SK-N-SH (cell line): ENCODE measurements at places on chromosomes 1 and 21.
A peak's percentile ranks its signal among the peaks of the same experiment; 100 is the strongest.

- no peak for DNase-seq
Measured at GRCh38 chr1:226327761-226328162, 18.8 kb upstream of the LIN9 start.

DNA sequence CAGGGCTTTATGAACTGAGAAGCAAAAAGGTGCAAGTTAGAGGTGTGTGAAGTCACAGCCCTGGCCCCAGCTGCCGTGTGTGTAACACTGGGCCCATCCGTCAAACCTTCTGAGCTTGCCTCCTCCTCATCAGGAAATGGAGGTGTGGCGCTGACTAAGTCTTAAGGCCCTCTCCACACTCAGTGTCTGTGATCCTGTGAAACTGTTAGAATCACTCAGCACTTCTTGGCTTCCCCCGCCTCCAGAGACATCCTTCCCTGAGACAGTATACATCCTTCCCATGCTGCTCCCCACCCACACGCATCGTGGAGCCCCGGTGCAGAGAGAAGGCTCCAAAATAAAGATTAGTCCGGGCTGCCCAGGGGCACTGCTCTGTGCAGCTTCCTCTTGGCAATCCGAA, 33.3 kb downstream of the LRP8 start:
- DNase-seq: no peak

DNA sequence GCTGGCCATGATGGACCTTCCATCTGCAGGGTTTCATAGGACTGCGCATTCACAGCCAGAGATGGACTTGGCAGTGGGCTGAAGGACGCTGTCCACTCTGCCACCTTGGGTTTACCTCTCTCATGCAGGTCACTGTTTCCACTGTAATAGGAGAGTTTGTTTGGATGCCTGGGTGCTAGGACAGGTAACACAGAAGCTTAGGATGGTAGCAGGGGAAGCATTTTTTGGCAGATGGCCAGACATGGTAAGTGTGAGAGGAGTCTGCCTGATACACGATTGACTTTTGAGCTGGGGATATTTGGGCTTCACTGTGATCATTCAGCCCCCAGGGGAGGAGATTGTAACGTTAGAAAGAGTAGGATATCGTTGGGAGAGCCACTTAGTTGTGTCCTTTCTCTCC, 11.8 kb downstream of the PSEN2 start:
- DNase-seq: no peak

DNA sequence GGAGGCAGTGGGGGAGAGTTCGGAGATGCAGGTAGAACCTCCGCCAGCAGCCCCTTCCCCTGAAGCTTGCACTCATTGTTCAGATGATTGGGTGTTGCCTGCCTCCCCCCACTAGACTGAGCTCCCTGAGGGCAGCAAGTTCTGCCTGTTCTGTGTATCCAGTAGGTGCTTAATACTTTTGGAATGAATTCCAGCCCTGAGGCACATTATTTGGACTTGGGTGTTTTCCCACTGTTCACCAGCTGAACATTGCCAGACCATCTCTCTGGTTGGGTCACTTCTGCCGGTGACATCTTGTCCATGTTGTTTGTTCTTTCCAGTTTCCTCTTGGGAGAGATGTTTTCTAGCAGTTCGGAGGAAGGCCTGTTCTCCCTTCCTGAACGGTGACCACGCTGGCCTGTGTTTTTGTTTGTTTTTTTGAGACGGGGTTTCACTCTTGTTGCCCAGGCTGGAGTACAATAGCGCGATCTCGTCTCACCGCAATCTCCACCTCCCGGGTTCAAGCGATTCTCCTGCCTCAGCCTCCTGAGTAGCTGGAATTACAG, 48.7 kb downstream of the SPSB1 start:
- no peak for DNase-seq

DNA sequence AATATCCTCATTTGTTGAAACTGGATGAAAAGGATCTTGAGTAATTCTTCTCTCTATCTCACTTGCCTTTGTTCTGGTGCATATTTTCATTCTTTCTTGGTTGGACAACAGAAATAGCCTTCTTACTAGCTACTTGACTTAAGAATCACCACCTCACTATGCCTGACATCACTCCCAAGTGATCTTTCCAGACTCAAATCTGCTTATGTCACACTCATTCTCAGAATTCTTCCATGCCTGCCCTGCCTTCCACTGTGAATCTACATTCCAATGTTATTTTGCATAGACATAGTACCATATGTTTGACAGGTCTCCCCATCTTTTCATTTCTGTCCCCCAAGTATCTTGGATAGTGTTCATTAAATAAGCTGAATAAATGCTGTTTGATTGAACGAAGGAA, 78.5 kb upstream of the DPYD start:
- DNase-seq: no peak

GRCh38 chr1:40980453-40981121, 1.1 kb downstream of the CTPS1 start:
- DNase-seq: peak; percentile 44

DNA sequence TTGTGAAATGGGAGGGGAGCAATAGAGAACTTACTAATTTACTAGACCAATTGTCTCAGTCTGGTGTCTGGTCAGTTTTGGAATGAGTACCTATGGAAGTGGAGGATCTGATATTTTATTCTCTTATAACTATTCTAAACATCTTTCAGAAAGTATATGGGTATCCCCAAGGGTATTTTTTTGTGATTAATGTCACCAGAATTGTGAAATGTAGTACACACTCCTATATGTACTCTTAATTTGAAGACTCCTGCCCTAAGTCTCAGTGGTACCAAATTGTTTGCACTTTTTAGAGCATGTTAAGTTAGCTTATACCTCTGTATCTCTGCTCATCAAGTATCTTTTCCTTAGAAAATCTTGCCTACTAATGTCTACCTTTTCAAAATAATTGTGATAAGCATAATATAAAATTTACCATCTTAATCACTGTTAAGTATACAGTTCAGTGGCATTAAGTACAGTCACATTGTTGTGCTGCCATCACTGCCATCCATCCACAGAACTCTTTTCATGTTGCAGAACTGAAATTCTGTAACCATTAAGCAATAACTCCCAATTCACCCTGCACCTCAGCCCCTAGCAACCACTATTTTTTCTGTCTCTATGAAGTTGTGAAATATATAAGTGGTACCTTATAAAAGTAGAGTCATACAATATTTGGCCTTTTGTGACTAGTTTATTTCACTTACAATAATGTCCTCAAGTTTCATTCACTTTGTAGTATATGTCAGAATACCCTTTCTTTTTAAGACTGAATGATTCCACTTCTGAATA, 40.5 kb downstream of the SLC30A7 start:
- no peak for DNase-seq

DNA sequence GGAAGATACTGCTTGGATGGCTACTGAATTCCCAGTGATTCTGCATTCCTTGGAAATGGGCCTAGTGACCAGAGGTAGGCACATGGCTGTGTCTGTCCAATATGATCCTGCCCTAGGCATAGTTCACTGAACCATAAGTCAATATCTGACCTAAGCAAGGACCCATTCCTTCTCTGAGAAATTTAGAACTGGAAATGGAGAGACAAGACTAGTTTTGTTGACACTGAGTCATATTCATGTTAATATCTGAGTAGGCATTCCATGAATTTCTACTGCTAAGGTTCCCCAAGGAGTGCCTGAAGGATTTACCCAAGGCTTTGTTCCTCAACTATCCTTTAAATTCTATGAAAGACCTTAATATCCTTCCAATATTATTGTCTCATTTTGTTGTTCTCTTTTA, 329.8 kb upstream of the BEND5 start:
- no peak for DNase-seq

GRCh38 chr1:91725989-91726721, 159.8 kb downstream of the TGFBR3 start:
- no peak for DNase-seq

DNA sequence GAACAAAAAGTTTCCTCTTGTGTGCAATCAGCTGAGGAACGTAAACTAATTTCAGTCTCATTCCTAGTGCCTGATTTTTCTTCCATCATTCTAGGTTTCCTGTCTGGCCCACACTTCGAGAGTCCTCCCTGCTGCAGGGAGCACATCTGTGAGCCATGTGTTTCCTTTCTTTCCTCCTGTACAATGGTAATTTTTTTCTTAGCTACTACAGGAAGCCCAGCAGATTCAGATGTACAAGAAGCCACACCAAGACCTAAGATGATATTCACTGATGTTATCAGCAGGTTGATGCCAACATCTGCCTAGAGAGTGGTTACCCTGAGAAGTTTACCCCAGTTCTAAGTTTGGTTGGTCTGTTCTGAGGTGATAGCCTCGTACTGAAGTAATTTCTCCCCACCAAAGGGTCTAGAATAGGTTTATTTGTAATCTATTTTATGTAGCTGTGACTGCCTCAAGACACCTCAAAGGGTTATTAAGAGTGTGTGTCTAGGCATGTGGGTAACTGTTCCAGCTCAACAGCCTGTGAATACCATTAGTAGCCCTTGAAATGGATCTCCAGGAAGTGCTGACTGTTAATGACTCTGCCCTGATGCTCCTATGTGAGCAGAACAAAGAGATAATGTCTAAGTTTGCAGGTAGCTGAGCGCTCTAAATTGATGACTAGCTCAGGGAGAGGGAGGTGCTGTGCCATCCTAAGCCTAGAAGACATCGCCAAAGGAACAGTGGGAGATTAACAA, 31.7 kb upstream of the CLDN14 start:
- DNase-seq: no peak
